ENCODE measurements at places on chromosomes 2 and 18.

DNA sequence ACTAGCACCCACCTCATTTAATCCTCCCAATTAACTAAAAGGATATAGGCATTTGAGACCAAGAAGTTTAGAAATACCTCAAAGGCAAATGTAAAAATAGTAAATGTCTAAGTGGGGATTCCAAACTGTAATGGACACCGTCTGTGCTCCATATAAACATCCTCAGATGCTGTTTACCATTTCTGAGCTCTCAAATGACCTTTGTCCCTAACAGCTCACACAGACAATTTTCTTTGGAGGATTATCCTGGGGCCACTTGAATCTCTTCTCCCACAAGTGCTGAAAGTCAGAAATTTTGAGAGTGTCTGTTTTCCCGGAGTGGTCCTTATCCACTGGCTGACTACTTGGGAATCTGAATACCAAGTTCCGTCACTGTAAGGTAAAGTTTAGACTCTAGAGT, 1418.9 kb downstream of the LRP1B start:
- no peak for DNase-seq

- no peak for DNase-seq
These were observed 11.7 kb downstream of the CDC42EP3 start for GRCh38 chr2:37659723-37660122.

DNA sequence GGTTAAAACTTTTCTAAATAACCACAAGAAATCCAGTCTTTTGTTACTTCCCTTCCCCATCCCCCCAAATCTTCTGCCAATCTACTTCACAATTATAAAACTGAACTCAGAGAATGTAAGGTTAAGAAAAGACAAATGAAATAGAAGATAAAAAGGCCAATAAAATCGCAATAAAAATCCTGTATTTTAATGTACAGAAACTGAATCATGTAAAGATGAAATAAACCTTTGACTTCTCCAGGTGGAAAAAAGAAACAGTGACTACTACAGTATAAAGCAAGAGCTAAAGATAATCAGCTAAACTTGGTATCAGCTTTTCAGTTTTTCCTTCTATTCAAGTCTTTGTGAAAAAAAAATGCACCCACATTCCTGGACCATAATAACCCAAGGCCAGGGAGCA, 1.7 kb downstream of the SYT4 start:
- no peak for DNase-seq

DNA sequence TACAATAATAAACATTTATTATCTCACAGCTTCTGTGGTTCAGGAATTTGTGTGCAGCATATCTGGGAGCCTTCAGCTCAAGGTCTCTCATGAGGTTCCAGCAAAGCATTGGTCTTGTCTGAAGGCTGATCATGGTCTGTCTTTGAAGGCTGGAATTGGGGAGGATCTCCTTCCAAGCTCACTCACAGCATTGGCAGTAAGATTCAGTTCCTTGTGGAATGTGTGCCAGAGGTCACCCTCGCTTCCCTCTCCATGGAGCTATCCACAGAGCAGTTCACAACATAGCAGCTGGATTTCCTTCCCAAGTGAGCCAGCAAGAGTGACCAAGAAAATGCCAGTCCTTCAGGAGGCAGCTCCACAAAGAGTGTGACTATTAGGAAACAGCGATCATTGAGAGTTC, 202.2 kb upstream of the ST6GAL2 start:
- DNase-seq: no peak

- no peak for DNase-seq
These were observed 7.8 kb upstream of the NT5DC4 start for GRCh38 chr2:112712903-112713584.

DNA sequence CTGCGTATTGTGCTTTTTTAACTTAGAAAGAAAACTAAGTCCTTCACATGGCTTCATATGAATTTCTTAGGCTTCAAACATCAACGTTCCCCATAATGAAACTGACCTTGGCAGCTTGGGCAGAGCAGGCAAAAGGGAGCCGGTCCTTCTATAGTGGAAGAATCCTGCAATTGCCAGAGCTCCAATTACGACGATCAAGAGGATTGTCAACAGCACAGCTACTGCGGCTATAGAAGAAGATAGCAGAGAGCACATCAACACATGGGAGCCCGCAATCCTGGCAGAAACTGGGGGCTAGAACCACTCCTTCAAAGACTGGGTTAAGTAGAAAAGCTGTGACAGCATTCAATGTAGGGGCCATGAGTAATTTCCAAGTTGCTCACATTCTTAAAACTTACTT, 69.8 kb downstream of the DHRS9 start:
- no peak for DNase-seq

DNA sequence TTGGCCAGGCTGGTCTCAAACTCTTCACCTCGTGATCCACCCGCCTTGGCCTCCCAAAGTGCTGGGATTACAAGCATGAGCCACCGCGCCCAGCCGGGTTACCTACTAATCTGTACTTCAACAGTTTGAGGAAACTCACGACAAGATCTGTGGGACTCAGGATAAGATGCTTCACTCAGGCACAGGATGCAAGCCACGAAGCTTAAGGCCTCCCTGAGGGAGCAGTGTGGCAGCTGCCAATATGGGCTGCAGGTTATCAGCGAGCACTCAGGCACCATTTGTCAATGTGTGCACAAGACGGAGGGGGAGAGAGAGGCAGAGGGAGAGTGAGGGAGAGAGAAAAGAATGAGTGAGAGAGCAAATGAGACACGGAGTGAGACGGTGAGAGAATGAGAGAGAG, 173.6 kb upstream of the RAB6C start:
- DNase-seq: no peak

DNA sequence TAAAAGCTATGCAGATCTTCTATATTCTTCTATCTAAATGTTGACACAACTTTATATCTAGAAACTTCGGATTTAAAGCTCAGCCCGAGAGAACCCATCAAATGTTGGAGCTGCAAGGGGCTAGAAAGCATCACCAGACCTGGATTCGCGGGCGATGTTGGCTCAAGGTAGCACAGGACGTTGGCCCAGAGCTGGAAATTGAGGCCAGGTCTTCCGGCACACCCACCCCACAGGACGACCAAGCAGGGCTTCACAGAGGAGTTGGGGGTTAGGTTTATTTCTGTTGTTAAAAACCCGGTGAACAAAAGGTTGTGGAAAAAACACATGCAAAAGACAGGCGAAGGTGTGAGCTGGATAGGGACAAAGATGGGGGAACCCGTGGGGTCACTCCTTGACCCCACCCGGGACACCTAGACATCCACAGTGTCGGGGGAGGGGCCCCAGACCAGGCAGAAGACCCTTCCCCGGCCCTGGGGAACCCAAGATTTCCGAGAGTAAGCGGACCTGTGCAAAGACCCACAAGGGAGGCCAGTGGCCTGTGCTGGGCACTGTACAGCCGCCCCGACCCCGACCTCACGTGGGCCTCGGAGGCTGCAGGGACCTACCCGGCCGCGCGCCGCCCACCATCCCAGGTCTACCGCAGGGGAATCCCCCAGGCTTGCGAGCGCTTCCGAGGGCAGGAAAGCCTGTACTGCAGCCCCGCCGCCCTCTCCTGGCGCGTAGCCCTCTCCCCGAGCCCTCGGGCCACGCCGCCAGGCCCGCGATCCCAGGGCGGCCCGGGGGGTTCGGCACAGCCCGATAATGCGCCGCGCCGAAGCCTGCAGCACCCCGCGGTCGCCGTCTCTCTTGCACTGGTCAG, 1.8 kb upstream of the AGBL5 start:
- DNase-seq: no peak

GRCh38 chr2:201180010-201180409, 2.9 kb upstream of the CASP10 start:
- DNase-seq: no peak

- no peak for DNase-seq
These were observed 26.3 kb downstream of the DHRS9 start for GRCh38 chr2:169095621-169096105.

DNA sequence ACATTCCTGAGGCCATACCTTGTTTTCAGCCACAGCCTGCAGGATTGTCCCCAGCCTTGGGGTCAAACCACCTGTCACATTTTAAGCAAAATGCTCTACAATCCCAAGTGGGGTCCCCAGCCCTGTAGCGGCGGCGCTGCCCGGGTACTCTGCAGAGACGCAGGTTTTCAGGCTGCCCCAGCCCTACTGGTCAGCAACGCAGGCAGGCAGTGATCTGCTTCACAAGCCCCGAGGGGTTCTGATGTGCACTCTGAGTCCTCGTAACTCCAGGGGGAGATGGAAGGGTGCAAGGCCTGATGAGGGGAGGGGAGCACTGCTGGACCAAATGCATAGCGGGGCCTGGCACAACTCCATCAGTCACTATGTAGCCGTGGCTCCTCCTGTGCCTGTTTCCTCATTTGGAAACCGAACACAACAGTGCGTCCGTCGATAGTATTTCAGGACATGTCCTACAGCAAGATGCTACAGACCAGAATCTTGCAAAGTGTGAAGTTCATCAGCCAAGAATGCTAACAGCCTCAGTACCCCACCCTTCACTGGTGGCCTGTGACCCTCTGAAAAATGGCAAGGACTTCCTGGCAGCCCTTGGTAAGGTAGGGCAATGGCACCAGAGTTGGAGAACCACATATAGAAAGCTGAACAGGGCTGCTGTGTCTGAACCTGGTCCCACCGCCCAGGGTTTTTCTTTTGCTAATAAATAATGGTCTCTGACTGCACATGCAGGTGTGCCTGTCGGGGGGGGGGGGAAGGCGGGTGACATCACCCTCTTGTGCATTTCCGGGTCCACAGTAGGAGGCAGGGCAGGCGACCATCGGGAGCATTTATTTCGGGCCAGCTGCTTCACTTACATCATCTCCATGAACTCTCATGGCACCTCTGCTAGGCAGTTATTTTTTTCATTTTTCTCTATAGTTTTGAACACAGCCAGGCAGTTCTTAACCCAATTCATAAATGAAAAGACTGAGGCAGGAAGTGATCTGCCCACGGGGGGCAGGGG, 50.6 kb upstream of the TFCP2L1 start:
- DNase-seq: no peak

GRCh38 chr2:101478181-101479001, 3.5 kb upstream of the RFX8 start:
- DNase-seq: no peak

DNA sequence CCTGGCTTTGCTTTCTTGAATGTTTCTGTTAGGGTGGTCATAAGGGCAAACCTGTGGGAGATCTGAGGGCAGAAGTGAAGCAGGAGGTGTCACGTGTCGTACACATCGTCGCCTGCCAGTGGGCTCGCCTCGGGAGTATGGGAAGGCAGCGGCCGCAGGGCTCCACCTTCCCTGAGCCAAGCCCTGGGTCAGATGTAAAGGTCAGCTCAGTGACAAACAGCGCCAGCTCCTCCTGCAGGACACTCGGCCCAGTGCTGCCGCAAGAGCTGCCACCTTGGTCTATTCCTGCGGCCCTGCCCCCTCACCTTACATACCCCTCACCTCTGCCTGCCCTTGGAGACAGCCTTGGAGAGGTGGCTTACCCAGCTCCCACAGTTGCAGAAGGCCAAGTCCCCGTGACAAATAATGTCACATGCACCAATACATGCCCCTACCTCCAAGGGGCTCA, 64.2 kb downstream of the PSMG2 start:
- DNase-seq: no peak

- no peak for DNase-seq
These were observed 949 bp upstream of the MYL12B start for GRCh38 chr18:3260995-3261372.

- DNase-seq: no peak
These were observed 26.1 kb downstream of the CYB5A start for GRCh38 chr18:74265546-74266098.

DNA sequence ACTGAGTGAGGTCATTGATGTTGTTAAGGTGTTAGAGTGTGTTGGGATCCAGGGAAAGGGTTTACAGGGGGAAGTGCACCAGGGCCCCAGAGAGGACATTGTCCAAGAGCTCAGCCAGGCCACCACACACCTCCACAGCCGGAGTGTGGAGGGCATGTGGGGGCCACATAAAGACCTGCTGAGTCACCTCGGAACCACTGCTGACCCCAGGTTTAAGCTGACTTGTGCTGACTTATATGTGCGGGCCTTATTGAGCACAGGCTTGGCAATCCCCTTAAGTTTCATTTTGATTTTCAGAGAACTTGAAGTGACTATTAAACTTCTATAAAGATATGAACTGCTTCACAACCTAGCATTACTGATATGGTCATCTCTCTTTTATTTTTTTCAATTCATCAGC, 166.2 kb upstream of the MAP3K20 start:
- DNase-seq: no peak

DNA sequence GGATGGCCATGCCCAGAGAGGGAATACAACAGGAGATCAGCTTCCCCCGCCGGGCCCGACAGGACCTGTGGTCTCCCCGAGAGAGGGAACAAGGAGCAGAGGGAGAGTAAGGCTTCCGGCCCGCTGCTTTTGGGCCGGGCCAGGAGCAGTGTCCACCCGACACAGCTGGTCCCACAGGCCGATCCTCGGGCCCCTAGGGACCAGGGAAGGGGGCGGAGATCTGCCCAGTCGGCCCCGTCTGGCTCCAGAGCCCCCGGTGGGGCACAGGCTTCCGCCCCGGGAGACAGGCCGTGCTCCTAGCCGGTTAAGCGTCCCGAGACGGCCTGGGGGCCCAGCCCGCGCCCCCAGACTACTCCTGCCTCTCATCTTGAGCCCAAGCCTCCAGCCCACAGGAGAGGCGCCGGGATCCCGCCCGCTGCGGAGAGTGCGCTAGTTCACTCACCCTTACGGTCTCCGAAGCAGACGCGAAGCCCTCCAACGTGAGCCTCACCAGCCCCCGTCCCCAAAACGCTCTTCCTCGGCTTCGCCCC, at the start of gene MCFD2:
Gene MCFD2 (minus strand): TSS at position 526 of the 530 bp plus-strand sequence. CDS start 6,635 bp downstream, outside the sequence.
- DNase-seq: no peak

DNA sequence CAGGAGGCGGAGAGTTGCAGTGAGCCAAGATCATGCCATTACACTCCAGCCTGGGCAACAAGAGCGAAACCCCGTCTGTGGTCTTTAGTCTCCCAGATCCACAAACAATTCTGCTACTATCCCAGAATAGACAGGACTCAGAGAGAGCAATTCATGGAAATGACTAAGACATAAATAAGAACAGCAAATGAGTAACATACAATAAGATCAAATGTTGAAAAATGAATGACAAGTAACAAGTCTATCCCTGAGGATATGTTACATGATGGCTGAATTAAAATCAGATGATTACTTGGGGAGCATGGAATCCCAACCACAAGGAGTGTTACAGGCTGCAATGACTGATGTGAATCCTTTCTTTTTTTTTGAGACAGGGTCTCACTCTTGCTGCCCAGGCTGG, 10.3 kb downstream of the ARL5A start:
- DNase-seq: no peak

GRCh38 chr2:21361384-21361783, 237.6 kb downstream of the TDRD15 start:
- DNase-seq: no peak

DNA sequence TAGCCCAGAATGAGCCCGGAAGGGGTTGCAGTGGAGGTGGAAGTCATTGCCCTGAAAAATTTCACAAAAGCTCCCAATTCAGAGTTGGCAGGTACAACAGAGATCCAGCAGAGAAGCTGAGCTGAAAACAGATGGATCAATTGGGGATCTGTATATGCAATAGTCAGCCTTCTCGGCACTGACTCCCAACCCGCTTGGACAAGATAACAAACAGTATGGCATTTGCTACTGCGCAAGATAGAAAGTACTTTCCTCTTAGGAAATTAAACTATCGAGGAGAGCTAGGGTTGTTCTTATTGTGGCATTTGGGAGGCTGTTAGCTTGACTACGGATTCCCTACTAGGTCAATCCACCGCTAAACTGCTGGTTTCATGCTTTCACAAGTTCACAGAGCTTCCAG, 11.6 kb upstream of the IER3IP1 start:
- DNase-seq: no peak

GRCh38 chr2:201949927-201950246, 83.8 kb upstream of the FZD7 start:
- no peak for DNase-seq

Data from amygdala (tissue), 56 donors.